ENCODE measurements at places on chromosomes 4 and X.
A peak's percentile ranks its signal among the peaks of the same experiment; 100 is the strongest.

DNA sequence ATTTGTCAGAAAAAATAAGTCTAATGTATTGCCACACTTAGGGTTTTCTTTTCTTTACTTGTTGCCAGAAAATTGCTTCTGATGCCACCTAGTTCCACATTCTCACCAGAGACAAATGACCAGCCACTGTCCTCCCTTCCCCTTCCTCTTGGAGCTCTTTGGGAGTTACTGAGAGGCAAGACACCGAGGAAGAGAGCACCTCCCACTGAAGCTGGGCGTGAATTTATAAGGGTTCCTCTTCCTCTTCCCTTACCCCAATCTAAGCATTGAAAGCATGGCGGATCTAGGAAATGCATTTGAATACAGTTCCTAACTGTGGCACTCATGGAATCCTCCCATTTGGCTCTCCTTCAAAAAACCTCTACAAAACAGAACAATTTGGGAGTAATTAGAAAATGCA is 30.0 kb downstream of the ANXA3 start:
- peak; percentile 22 for DNase-seq

DNA sequence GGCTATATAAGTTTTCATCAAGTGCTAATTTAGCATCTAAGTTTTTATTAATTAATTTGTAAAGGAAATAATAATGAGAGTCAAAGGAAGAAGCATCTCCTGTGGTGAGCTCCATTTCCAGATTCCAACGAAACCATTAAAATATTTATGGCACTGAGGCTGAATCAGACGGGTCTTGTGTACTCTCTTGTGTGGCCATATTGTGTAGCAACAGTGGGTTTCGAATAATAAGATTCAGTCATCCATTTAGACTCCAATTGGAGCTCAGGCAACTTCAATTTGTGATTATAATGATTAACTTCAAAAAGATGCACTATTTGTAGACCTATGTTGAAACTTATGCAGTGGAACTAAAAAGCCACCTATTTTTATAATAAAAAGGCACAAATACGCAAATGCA is 82.4 kb downstream of the SNCA start:
- no peak for DNase-seq

GRCh38 chr4:8451440-8452182 is 11.0 kb downstream of the TRMT44 start:
- DNase-seq = no peak

DNA sequence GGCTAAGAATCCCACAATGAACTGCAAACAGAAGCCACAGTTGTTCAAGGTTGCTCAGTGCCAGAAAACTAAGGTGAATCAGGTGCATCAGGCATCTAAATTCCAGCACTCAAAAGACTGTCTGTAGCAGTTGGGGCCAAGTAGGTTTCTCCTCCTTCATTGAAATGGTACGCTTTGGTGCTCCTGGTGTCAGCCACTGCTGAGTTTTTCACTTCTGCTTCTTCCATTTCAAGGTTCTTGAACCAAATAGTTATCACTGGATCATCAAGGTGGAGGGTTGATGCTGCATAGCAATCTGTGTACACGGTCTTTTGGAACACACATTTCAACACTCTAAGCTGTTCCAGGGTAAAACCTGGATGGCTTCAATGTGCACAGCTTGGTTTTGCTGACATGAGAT is 74.4 kb downstream of the TMA16 start:
- DNase-seq = no peak

DNA sequence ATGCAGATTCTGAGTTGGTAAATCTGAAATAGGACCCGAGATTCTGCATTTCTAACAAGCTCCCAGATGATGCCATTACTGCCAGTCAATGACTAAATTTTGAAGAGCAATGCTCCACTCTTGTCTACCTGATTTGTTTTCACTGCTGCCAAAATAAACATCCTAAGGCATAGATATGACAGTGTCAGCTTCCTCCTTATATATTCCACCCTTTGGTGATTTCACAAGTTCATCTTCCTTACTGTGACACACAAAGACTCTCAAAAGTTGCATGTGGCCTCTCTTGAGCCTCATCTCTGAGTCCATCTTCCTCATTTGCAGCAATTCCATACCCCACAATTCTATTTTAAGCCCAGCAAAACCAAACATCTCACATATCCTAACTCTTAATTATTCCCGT is 110.9 kb downstream of the FBXW7 start:
- peak; percentile 78 for DNase-seq

GRCh38 chr4:45648846-45649245 is 475.0 kb downstream of the GABRG1 start:
- no peak for DNase-seq

DNA sequence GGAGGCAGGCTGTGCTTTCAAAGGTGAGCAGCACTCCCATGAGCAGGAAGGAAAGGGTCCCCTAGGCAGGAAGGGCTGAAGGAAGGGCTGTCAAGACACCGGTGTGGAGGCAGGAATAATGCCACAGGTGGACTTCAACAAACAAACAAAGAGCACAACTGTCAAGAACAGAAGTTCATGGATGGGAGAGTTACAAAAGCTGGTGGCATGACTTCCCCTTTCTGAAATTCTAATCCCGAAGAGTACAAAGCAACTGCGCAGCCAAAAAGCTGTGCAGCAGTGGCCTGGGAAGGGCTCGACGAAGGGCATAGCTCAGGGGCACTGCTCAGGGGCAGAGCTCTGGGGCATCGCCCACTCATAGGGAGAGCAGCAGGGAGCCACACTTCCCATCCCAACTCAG is 582.3 kb upstream of the DIPK2B start:
- peak; percentile 22 for DNase-seq

- no peak for DNase-seq
These were observed 78.8 kb downstream of the COQ2 start for GRCh38 chr4:83205760-83206159.
